ENCODE measurements at places on chromosomes 1 and 21. TPM values are rescaled to one million over a fixed set of nuclear protein-coding genes. Genes with fewer than 3 reads are reported as not detected.

Gene CLEC20A
- not detected for total RNA-seq

Gene RIIAD1
- not detected for total RNA-seq

Gene GOLT1A
- not detected for total RNA-seq

Gene UMODL1
- total RNA-seq: not detected

Gene LCE1D
- not detected for total RNA-seq

Gene CADM3
- not detected for total RNA-seq

Gene ZNF648
- total RNA-seq: not detected

Gene MYOG
- not detected for total RNA-seq

Gene MATN1
- total RNA-seq: 0.17 TPM

Gene PRELP
- not detected for total RNA-seq

Gene C1orf87
- not detected for total RNA-seq

Gene TDRD5
- not detected for total RNA-seq

Gene ECM1
- total RNA-seq: 1.4 TPM

Gene GPBP1L1
- 116 TPM for total RNA-seq

Gene LRRC39
- total RNA-seq: 0.54 TPM

Gene BGLAP
- total RNA-seq: 1.9 TPM

Gene EIF3I
- 196 TPM for total RNA-seq

Gene GPR37L1
- total RNA-seq: not detected

Gene C1orf159
- 23.7 TPM for total RNA-seq

Gene NSL1
- 40.9 TPM for total RNA-seq

Gene C1orf94
- not detected for total RNA-seq

Gene VAV3
- 2.0 TPM for total RNA-seq

Gene KRTAP7-1
- total RNA-seq: not detected

Gene ARHGAP30
- total RNA-seq: 314 TPM

Gene SLC9A1
- 28.0 TPM for total RNA-seq
